Memory B cell (primary cell): ENCODE measurements at places on chromosomes 7 and 10.

GRCh38 chr7:91636129-91636724 lies 244.3 kb downstream of the MTERF1 start:
- DNase-seq = peak; percentile 25

GRCh38 chr10:133225707-133226191 lies 4.3 kb upstream of the UTF1 start:
- DNase-seq = no peak

- no peak for DNase-seq
Observed at GRCh38 chr7:102156867-102157266, 129.8 kb upstream of the SH2B2 start.

GRCh38 chr7:11846361-11846955 lies 14.5 kb upstream of the THSD7A start:
- DNase-seq = no peak

GRCh38 chr7:149586646-149587645 lies 89.3 kb upstream of the ZNF746 start:
- DNase-seq = no peak

GRCh38 chr7:66629222-66630062 lies 761 bp downstream of the KCTD7 start:
- no peak for DNase-seq

DNA sequence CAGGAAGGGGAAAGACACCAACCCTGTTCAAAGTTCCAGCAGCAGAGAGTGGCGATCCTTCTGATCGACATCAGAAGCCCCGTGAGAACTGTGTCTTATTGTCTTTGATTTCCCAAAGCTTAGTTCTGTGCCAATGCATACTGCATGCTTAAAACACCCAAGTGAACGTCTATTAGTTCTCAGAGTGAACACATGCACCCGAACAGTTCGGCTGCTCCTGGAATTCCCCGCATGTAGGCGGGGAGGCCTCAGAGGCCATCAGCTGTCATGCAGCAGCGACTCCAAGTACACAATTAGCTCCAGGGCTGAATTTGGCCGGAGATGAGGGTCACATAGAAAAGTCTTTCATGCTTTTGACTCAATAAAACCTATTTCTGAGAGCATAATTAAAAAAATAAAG lies 276.9 kb downstream of the ZMYND11 start:
- no peak for DNase-seq

GRCh38 chr7:140375892-140376730 lies 22.2 kb downstream of the SLC37A3 start:
- no peak for DNase-seq

DNA sequence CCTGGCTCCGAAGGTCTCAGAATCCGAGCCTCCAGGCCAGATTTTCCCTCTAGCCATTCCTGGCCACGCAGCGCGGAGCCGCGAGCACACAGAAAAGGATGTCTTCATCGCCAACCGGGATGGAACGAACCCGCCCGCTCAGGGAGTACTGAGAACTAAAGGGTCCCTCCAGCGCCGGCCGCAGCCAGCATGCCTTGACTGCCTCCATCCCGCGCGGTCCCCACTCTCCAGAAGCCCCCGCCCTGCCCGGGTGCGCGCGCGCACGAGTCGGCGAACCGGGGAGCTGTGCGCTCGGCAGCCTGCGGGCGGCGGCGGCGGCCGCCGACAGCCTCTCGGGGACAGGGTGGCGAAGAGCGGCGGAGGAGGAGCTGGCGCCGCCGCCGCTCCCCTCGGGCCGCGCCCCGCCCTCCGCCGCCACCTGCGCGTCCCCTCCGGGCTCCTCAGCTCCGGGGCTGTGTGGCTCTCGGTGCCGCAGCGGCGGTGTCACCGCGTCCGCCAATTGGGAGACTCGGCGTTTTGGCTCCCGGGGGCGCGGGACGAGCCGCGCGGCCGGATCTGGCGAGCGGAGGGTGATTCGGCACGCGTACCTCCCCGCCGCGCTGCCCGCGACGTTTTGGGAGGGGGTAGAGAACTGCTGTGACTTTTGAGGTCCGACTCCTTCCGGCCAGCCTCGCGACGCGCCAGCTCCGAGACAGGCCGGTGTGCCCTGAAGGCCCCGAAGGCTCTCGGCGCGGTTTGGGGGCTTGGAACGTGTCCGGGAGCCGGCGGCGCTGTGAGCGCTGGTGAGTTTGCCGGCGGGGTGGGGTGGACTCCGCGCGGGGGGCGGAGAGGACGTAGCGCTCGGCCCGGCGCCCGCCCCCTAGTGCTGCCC lies 453 bp upstream of the GALNT17 start:
- no peak for DNase-seq
